ENCODE measurements at places on chromosomes 3 and 15.

DNA sequence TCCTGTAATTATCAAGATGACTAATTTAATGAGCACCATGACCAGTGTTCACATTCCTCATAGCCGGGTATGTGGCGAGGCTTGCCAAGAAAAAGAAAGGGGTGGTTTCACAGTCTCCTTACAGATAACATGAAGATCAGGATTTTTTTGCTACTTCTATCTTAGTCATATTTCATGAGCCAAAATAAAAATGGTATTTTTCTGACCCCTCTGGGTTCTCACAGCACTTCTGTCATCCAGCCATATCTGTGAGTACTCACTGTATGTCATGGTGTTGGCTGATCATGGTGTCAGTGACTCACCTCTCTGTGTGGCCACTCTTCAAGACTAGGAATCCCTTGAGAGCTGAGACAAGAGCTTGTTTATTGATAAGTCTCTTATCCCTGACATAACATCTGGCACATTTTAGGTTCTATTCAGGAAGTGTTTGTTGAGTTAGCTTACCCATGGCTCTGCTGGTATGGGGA, 130.5 kb upstream of the LMCD1 start:
- no peak for DNase-seq

DNA sequence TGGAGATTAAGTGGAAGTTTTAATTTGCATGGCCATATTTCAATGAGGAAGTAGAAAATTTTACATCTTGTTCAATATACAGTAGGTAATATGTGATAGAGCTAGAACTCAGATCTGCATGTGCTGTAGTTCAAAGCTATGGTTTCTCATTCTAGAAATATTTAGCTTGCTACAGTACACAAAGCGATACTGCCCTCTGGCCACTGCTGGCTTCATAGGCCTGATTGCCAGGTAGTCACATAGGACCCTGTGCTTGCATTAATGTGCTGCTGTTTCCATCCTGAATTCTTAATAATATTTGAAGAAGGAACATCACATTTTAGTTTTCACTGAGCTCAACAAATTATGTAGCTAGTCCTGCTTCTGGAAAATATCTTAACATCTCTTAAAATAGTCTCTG, 87.0 kb downstream of the PLSCR2 start:
- no peak for DNase-seq

DNA sequence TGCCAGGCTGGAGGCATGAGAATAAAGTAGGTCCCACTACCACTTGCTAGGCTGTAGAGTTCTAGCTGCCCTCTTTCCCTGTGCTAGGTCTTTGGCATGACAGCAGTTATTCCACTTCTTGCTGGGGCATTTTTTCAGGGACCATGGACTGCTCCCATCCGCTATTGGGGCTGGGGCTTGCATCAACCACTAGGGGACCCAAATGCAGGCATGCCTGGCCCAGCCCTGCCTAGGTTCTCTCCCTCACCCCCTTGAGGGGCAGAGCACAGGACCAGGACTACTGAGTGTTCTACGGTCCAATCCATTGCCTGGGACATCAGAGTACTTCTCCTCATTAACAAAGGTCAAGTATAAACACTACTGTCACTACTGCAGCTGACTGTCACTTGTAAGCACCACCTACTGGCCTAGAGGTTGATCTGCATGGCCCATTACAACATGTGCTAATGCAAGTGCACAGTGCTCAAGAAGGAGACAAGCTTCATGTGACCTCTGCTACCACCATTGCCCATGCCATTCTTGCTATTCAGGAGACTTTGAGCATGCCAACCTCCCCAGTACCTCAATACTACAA, 270.5 kb downstream of the MBNL1 start:
- no peak for DNase-seq

GRCh38 chr3:87053553-87053952, 62.6 kb upstream of the VGLL3 start:
- no peak for DNase-seq

GRCh38 chr15:92494806-92495336, 101.2 kb downstream of the ST8SIA2 start:
- DNase-seq = no peak

- no peak for DNase-seq
Measured at GRCh38 chr15:58049520-58050227, 15.8 kb downstream of the ALDH1A2 start.

- no peak for DNase-seq
Measured at GRCh38 chr3:162491952-162492351, 995.3 kb downstream of the OTOL1 start.

GRCh38 chr3:168914662-168915061, 748.9 kb downstream of the MECOM start:
- DNase-seq = no peak

GRCh38 chr15:43410572-43411214, 39.8 kb downstream of the TUBGCP4 start:
- no peak for DNase-seq

GRCh38 chr15:77543159-77543882, 89.4 kb downstream of the LINGO1 start:
- peak; percentile 53 for DNase-seq

- DNase-seq = peak; percentile 65
Measured at GRCh38 chr3:133927540-133928066, 31.9 kb upstream of the RAB6B start.

GRCh38 chr3:127735767-127736693, 63.3 kb downstream of the ABTB1 start:
- DNase-seq = no peak

- no peak for DNase-seq
Measured at GRCh38 chr3:53478166-53478830, 16.1 kb upstream of the CACNA1D start.

- DNase-seq = no peak
Measured at GRCh38 chr3:186320862-186321568, 41.0 kb downstream of the DGKG start.

DNA sequence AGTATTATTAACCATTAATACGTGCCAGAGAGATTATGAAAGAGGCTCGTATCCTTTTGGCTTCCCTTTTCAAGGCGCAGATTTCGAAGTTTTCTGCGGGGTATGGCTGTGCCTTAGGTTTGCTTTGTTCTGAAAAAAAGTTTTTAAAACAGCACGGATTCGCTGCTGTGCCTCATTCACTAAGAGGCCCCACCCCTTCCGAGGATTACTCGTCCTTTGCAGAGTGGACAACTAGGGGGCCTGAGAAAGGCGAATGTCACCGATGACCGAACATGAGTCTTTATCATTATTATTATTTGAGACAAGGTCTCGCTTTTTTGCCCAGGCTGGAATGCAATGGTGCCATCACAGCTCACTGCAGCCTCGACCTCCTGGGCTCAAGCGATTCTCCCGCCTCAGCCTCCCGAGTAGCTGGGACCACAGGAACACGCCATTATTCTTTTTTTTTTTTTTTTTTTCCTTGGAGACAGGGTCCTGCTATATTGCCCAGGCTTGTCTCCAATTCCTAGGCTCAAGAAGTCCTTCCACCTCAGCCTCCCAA, 684 bp upstream of the RPS27L start:
- DNase-seq = no peak

GRCh38 chr3:193788189-193788991, 195.4 kb downstream of the OPA1 start:
- DNase-seq = no peak

DNA sequence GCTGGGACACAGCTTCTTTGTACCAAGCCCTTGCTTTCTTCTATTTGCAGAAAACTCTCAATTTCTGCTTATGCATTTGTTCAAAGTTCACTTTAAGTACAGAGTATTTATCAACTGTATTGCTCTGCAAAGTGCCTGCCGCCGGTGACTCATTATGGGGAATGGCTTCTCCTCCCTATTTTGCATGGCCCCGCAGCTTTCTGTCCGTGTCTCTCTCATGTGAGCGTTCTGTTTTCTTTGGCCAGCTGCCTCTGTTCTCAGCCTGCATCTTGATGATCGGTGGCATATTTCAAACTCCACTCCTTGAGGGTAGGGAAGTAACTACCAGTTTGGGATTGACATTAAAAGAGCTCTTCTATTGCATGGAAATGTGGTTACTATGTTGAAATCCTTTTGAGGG, 28.6 kb upstream of the ST8SIA2 start:
- no peak for DNase-seq

- DNase-seq = no peak
Measured at GRCh38 chr3:175478301-175478700, 619.2 kb downstream of the NAALADL2 start.

All from activated gamma-delta T cell treated with anti-CD3 and anti-CD28 coated beads, Interleukin-2, amount 50 U/mL, for 16 hours (primary cell).